ENCODE measurements at places on chromosomes 16 and 17.

- DNase-seq: peak; percentile 64
Observed at GRCh38 chr17:29566473-29567303, at the start of gene ABHD15. TSS of gene ABHD15 (minus strand) at chr17:29567037. CDS start at chr17:29566966, 71 bp downstream.

GRCh38 chr16:48524348-48525200 lies 85.4 kb downstream of the N4BP1 start:
- DNase-seq: no peak

DNA sequence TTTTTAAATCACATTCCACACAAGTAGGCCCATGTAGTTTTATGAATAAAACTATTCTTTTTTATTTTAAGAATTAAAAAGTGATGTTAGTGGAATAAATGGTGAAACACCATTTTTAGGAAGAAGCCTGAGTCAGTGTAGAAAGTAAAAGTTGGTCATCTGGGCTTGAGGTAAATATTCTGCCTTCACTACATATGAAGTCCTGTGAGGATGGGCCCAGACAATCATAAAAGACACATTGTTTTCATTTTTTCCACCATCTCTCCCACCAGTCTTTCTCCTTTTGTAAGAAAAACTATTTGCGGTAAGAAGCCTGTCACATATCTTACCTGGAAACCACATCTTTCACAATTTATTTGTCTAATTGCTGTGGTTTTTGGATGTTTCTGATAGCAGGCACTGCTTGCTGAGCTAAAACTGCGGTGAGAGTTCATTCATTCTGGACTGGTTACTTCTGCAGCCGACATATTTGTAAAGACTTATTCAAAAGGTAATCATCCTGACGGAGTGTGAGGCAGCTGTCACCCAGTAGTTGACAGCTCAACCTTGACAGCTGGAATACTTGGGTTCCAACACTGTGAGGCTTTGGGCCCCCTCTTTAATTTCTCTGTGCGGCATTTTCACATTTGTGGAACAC lies 10.6 kb upstream of the RFFL start:
- peak; percentile 79 for DNase-seq

- DNase-seq: no peak
Observed at GRCh38 chr16:3608069-3608468, 3.3 kb downstream of the SLX4 start.

DNA sequence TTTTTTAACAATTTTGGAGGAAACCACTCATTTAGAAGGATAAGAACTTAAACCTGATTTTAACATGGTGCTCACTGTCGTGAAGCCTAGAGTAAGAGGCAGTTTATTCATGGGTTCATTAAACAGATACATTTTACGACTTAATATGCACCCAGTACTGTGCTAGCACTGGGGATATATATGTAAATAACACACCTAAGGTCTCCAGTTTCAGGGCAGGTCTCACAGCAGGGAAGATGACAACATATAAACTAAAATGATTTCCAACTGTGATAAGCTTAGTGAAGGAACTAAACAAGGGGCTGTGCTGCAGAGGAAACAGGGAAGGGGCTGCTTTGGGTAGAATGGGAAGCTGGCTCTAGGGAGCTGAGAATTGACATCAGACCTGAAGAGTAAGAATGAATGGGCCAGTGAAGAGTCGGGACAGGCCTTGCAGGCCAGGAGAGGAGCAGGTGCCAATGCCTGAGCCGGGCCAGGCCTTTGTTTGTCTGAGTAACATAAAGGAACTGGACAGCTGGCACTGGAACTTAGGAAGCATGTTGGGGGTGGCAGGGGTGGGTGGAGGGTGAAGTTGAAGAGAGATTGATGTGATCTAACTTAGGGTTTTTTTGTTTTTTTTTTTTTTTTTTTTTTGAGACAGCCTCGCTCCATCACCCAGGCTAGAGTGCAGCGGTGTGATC lies 12.1 kb downstream of the NT5M start:
- DNase-seq: no peak

- DNase-seq: no peak
Observed at GRCh38 chr17:38886643-38887010, 16.8 kb downstream of the LASP1 start.

DNA sequence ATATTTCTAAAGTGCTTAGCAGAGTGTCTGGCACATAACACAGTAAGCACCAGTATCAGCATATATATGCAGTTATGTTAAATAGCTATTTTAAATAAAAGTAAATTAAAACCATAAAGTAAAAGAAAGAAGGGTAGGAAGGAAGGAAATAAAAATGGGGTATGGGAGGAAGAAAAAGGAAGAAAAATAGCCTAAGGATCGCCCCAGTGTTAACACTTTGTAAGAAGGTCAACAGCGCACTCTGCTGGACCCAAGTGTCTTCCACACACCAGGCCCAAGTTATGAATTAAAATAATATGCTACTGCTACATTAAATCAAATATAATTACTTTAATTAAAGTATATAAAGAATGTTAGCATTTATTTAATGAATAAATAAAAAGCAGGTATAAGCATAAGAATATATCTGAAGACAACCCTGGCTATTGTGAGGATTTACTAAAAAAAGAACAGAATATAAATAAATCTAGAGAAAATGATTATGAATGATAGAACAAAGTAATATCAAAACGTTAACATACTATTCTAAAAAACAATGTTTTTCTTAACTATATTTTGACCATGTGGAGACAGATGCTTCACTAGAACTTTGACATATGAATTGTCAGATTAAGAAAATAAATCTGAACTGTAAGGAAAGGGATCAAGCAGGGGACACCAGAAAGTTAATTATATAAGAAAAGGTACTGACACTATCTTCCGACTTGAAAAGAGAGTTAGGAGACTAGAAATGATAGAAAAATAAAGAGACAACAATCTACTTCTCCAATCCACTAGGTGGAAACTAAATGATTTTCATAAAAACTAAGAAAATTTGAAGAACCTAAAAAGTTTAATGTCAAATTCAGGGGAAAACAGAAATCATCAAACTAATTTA lies 25.9 kb downstream of the BRIP1 start:
- DNase-seq: peak; percentile 40

DNA sequence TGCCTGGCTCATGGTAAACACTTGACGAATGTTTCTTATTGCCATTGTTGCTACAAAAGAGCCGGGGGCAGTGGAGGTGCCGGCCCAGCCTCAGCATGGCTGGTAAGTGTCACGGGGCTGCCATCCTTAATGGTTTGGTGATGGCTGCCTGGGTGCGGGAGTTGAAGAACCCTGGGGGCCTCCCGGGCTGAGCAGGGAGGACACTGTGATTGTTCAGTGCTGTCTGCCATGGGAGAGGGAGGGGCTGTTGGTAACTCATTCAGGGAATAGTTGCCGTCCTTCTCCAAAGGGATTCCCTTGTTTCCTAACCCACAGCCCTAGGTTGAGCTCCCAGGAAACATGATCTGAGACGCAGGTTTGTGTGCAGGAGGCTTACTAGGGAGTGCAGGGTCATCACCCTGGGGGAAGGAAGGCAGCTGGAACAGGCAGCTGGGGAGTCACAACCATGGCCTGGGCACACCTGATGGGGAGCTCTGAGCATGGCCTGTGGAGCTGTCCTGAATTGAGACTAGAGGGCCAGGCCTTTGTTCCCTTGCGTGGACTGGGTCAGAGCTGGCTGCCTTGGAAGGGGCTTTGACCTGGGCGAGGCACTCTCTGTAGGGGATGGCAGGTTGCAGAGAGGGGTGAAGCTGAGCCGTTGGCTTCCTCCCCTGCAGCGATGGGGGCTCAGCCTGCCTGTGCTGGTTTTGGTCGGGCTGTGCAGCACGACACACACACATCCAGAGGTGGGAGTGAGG lies 85.7 kb downstream of the PLCG2 start:
- no peak for DNase-seq

DNA sequence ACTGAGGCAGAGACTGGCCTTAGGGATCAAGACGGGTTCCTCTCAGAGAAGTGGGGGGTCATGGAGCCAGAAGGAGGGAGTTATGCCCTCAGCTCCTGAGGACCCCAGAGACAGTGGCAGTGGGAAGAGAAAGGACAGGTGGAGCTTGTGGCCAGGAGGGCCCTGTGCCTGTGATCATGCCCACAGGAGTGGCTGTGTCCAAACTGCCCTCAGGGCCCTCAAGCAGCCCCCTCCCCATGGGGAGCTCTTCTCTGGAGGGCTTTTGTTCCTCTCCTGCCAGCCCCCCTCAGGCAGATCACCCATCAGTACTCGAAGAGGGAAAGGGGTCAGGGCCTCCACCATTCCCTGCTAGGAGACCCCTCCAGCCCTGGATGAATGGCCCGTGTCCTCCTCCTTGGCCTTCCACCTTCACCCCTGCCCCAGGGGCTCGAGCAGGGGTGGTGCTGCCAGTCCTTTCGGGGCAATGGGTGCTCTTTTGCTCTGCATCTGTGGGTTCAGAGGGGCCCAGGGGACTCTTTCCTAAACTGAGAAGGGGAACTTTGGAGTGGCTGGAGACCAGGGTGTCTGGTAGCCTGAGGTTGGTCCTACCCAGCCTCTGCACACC lies 52.7 kb downstream of the BEAN1 start:
- DNase-seq: no peak

DNA sequence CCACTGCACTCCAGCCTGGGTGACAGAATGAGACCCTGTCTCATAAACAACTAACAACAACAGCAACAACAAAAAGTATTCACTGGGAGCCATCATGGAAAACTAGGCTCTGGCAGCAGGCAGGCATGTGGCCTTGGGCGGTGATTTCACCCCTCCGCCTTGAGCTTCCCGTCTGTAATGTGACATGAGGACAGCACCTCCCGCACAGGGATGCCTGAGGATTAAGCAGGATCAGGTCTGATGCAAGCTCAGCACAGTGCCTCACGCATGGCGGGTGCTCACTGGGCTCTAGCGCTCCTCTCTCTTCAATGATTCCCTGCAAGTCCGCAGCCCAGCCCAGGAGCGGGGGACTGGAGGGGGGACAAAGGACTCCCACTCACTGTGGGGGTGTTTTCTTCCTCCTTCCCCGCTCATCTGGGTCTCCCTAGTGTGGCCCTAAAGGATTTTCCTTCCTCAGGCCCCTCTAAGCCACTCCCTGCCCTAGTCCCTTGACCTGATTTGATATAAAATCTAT lies 2.8 kb downstream of the PLCD3 start:
- DNase-seq: no peak

- no peak for DNase-seq
Observed at GRCh38 chr16:73071131-73071940, 23.4 kb upstream of the ZFHX3 start.

GRCh38 chr17:2954898-2955445 lies 108.4 kb downstream of the OR1D5 start:
- DNase-seq: peak; percentile 52

Data from activated CD4-positive, alpha-beta T cell treated with anti-CD3 and anti-CD28 coated beads, Interleukin-2, amount 50 U/mL, for 16 hours (primary cell).